Endothelial cell of umbilical vein (primary cell): ENCODE measurements at places on chromosomes 16 and 17.

- H3K4me3 ChIP-seq = no peak overlapping the region
- no peak for DNase-seq
- no peak overlapping the region for H3K27ac ChIP-seq
- peaks cover 4% of the 10 kb centered on the region for H3K4me1 ChIP-seq
- H3K36me3 ChIP-seq = no peaks in the 10 kb centered on the region
- H3K27me3 ChIP-seq = no peaks in the 10 kb centered on the region
Observed at GRCh38 chr17:7138800-7139381, 24.3 kb upstream of the ASGR2 start.

GRCh38 chr16:75044800-75045361, 46.1 kb downstream of the ZNRF1 start:
- H3K4me3 ChIP-seq = no peak overlapping the region
- peaks cover 3% of the 10 kb centered on the region for H3K4me1 ChIP-seq
- H3K27ac ChIP-seq = no peak overlapping the region
- no peaks in the 10 kb centered on the region for H3K36me3 ChIP-seq

DNA sequence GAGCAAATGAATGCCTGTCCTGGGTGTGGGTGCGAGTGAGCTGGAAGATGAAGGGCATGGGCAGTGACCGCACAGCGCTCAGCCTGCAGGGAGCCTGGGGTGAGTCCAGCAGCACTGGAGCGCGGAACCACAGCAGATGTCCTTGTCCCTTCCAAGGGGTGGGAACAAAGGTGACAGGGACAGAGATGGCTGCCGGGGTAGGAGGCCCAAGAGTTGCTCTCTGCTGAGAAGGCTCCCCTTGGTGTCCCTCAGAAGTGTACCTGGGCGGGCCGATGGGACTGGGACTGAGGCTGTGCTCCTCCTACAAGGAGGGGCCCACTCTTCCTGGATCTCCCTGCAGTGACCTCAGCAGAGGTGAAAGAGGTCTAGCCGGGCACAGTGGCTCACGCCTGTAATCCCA, 7.6 kb upstream of the PGAP6 start:
- H3K36me3 ChIP-seq = no peaks in the 10 kb centered on the region
- no peak for DNase-seq
- H3K4me3 ChIP-seq = no peak overlapping the region
- H3K27me3 ChIP-seq = no peaks in the 10 kb centered on the region
- H3K4me1 ChIP-seq = peaks cover under 1% of the 10 kb centered on the region

DNA sequence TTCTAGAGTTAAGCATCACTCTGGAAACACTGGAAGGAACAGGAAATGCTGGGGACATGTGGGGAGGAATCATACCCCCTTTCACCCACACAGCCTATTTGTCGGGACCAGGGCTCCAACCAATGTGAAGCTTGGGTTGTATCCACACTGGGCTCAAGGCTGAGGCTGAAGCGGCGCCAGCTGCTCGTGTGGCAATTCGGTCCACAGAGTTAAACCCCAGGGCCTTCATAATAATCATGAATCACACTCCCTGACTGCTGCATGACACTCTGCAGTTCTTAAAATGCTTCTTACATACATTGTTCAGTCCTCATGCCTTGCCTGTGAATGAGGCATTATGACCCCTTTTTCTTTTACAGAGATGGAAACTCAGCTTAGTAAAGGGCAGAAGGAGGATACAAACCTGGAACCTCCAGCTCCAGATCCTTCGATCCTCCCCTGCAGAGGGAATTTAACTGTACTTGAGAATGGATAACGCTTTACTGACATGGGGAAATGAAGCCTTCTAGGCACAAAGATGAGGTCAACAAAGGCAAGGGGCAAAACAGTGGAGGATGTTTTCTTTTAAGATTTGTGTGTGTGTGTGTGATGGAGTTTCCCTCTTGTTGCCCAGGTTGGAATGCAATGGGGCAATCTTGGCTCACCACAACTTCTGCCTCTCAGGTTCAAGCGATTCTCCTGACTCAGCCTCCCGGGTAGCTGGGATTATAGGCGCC, 72.7 kb downstream of the SOX9 start:
- H3K36me3 ChIP-seq = no peaks in the 10 kb centered on the region
- no peaks in the 10 kb centered on the region for H3K27me3 ChIP-seq

- H3K27ac ChIP-seq = peak overlapping the region; percentile 5
- no peaks in the 10 kb centered on the region for H3K27me3 ChIP-seq
- H3K4me3 ChIP-seq = no peak overlapping the region
- peaks cover 19% of the 10 kb centered on the region for H3K4me1 ChIP-seq
- H3K36me3 ChIP-seq = no peaks in the 10 kb centered on the region
Observed at GRCh38 chr16:11791144-11791828, 5.8 kb downstream of the ZC3H7A start.

GRCh38 chr16:8867216-8867931, 1.4 kb downstream of the CARHSP1 start:
- peaks cover 20% of the 10 kb centered on the region for H3K4me1 ChIP-seq
- no peaks in the 10 kb centered on the region for H3K27me3 ChIP-seq
- no peaks in the 10 kb centered on the region for H3K36me3 ChIP-seq
- H3K27ac ChIP-seq = peak overlapping the region; percentile 64
- H3K4me3 ChIP-seq = peak overlapping the region; percentile 80

- no peak overlapping the region for H3K27ac ChIP-seq
- H3K4me1 ChIP-seq = no peaks in the 10 kb centered on the region
- no peak for DNase-seq
- H3K4me3 ChIP-seq = no peak overlapping the region
- H3K27me3 ChIP-seq = no peaks in the 10 kb centered on the region
Observed at GRCh38 chr16:24191876-24192402, 64.2 kb upstream of the CACNG3 start.

DNA sequence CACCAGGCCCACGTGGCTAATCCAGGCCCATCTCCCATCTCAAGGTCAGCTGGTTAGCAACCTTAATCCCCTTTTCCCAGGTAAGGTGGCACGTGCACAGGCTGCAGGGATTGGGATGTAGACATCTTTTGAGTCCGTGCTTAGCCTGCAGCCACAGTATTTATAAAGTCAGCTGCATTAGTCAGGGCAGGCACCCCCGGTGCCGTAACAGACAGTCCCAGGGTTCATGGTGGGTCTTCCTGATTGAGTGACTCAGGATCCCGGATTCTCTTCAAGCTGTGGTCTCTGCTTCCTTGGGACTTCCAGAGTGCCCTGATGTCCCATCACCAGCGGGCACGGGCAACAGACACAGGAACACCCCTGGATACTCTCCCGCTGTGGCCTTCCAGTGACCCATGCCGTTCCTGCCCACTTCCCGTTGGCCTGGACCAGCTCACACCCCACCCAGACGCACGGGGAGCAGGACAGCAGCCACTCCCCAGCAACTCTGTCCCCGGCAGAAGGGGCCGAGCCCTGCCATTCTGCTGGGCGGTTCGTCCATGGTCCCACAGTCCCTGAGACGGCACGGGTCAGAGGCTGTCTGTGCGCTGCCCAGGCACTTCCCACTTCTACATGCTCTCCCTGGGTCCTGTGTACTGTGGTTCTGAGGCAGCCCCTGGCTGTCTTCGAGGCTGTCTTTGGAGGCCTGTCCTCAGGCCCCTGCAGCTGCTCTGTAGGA, 248.6 kb upstream of the GSE1 start:
- H3K4me1 ChIP-seq = peaks cover 3% of the 10 kb centered on the region
- H3K4me3 ChIP-seq = no peak overlapping the region
- DNase-seq = no peak
- no peaks in the 10 kb centered on the region for H3K36me3 ChIP-seq
- H3K27me3 ChIP-seq = no peaks in the 10 kb centered on the region

- peaks cover under 1% of the 10 kb centered on the region for H3K27me3 ChIP-seq
- H3K4me1 ChIP-seq = peaks cover 3% of the 10 kb centered on the region
- H3K27ac ChIP-seq = no peak overlapping the region
- H3K4me3 ChIP-seq = no peak overlapping the region
- DNase-seq = no peak
Observed at GRCh38 chr17:39955726-39956225, 7.0 kb upstream of the GSDMA start.

DNA sequence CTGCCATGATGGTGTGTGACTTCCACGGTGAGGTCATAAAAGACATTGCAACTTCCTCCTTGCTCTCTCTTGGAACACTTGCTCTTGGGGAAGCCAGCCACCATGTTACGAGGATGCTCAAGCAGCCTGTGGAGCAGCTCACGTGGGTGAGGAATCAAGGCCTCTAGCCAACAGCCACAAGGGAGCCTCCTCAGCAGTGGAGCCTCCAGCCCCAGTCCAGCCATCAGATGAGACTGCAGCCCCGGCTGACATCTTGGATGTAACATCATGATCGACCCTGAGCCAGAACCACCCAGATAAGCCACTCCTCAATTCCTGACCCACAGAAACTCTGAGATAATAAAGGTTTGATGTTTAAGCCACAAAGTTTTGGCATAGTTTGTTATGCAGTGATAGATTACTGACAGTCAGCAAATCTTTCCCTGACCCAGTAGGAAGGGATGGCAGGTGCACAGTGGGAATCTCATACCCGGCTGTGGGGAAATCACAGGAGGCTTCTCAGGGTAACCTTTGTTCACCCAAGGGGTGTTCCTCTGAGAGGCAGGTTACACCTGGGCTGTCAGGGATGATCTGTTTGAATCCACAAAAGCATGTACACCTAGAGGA, 23.3 kb upstream of the GINS2 start:
- no peak for DNase-seq
- H3K4me1 ChIP-seq = peaks cover 19% of the 10 kb centered on the region
- H3K36me3 ChIP-seq = no peaks in the 10 kb centered on the region

GRCh38 chr17:8277317-8277716, 11.2 kb upstream of the RANGRF start:
- H3K4me3 ChIP-seq = no peak overlapping the region
- H3K36me3 ChIP-seq = no peaks in the 10 kb centered on the region
- peaks cover 6% of the 10 kb centered on the region for H3K4me1 ChIP-seq
- DNase-seq = no peak
- no peak overlapping the region for H3K27ac ChIP-seq
- H3K27me3 ChIP-seq = no peaks in the 10 kb centered on the region

GRCh38 chr16:8677481-8677880, 3.1 kb downstream of the ABAT start:
- DNase-seq = no peak
- H3K4me1 ChIP-seq = peaks cover 6% of the 10 kb centered on the region
- H3K27ac ChIP-seq = no peak overlapping the region
- peaks cover 2% of the 10 kb centered on the region for H3K27me3 ChIP-seq
- no peak overlapping the region for H3K4me3 ChIP-seq

DNA sequence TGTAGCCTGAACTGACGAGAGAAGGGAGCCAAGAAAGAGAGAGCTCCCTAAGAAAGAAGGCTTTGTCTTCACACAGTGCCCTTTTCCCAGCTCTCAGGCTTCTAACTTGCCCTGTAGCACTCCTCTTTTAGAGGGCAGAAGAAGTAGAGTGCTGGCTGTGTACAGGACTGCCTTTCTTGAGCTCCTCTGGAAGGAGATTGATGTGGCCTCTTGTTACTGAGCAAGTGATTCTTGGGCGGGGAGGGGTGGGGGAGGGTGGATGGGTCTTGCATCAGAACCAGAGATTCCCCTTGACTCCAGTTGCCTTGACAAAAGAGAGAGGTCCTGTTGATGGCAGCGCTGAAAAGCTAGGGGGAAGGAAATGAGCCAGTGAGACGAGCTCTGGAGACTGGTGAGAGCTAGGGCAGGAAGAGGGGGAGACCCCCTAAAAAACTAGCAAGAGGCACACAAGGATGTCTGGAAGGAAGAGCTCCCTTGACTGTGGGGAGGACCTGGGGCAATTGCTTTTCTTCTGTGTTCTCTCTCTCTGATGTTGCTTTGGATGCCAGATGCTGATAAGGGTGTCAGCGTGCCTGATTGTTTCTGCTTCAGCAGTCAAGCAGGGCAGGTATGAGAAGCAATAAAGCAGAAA, 18.4 kb downstream of the GPR179 start:
- peaks cover 5% of the 10 kb centered on the region for H3K4me1 ChIP-seq
- H3K27ac ChIP-seq = no peak overlapping the region
- no peak overlapping the region for H3K4me3 ChIP-seq
- DNase-seq = no peak

DNA sequence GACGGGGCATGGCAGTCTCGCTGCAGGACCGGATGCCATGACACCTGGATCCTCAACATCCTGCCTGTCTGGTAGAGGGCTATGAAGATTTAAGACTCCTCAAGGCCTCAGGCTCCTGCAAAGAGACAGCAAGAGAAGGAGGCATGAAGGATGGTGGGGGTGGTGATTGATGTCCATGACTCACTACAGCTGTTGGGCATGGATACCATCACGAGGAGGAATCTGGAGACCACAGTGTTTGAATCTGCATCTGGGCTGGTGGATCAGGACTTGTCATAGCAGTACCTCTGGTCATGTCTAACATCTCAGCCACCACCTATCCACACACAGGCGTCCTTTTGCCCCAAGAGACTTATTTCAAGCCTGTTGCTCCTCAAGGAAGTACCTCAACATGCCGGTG, 50.2 kb upstream of the WSCD1 start:
- H3K4me1 ChIP-seq = no peaks in the 10 kb centered on the region
- no peak overlapping the region for H3K4me3 ChIP-seq
- no peaks in the 10 kb centered on the region for H3K36me3 ChIP-seq
- H3K27ac ChIP-seq = no peak overlapping the region

- no peaks in the 10 kb centered on the region for H3K27me3 ChIP-seq
- H3K4me1 ChIP-seq = peaks cover 4% of the 10 kb centered on the region
- H3K36me3 ChIP-seq = no peaks in the 10 kb centered on the region
- no peak for DNase-seq
- no peak overlapping the region for H3K4me3 ChIP-seq
Observed at GRCh38 chr17:77228241-77228752, 87.5 kb downstream of the SEC14L1 start.

GRCh38 chr16:7351610-7352510, 19.2 kb downstream of the RBFOX1 start:
- DNase-seq = no peak
- H3K36me3 ChIP-seq = no peaks in the 10 kb centered on the region
- H3K27ac ChIP-seq = no peak overlapping the region
- no peaks in the 10 kb centered on the region for H3K27me3 ChIP-seq
- H3K4me1 ChIP-seq = no peaks in the 10 kb centered on the region

DNA sequence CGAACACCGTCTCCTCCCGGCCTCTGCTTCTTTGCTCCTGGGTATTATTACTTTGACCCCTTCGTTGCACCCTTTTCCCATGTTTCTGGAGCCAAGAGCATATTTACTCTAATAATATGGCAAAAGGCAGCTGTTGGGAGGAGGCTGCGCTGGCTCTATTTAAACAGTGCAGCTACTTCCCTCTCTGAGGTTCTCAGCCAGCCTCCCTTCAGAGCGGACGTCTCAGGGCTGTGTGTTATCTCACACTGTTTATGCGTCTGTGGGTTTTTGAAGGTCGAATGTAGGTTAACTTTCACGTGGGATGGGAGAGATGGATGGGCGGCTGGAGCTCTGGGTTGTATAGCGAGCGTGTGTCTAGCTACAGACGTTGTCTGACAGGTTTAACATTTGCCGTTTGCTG, 45.3 kb downstream of the COX4I1 start:
- no peaks in the 10 kb centered on the region for H3K27me3 ChIP-seq
- DNase-seq = no peak
- H3K4me3 ChIP-seq = no peak overlapping the region
- H3K27ac ChIP-seq = no peak overlapping the region
- no peaks in the 10 kb centered on the region for H3K4me1 ChIP-seq

- peaks cover 2% of the 10 kb centered on the region for H3K36me3 ChIP-seq
- H3K4me1 ChIP-seq = peaks cover 26% of the 10 kb centered on the region
- DNase-seq = no peak
- H3K27ac ChIP-seq = peak overlapping the region; percentile 15
- peak overlapping the region; percentile 91 for H3K4me3 ChIP-seq
Observed at GRCh38 chr16:2515180-2515851, 1.6 kb downstream of the ATP6V0C start.
